ENCODE measurements at places on chromosomes 1 and 21.

- DNase-seq, result no peak
Measured at GRCh38 chr1:155777582-155777981, 79.4 kb downstream of the GON4L start.

DNA sequence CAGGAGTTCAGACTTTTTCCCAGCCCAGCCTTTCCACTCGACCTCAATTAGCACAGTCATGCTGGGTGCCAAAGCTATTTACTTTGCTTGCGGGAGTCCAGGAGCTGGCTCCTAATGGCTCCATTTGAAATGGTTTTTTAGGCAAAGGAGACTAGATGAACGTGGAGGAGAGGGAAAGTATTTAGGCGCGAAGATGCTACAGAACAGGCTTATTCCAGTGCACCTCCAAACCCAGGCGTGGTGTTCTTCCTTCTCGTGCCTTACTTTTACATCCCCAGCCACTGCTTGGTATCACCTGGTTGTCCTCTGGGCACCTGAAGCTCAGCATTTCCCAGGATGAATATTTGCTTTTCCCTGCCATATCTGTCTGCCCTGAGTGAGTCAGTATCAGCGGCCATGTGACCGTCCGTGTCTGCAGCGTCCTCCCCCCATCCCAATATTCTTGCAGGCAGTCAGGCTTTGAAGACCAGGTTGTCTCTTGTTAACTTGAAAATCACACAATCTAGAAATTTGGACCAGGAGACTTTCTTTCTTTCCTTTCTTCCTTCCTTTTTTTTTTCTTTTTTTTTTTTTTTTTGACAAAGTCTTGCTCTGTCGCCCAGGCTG is 198.5 kb downstream of the DYRK1A start:
- no peak for DNase-seq

DNA sequence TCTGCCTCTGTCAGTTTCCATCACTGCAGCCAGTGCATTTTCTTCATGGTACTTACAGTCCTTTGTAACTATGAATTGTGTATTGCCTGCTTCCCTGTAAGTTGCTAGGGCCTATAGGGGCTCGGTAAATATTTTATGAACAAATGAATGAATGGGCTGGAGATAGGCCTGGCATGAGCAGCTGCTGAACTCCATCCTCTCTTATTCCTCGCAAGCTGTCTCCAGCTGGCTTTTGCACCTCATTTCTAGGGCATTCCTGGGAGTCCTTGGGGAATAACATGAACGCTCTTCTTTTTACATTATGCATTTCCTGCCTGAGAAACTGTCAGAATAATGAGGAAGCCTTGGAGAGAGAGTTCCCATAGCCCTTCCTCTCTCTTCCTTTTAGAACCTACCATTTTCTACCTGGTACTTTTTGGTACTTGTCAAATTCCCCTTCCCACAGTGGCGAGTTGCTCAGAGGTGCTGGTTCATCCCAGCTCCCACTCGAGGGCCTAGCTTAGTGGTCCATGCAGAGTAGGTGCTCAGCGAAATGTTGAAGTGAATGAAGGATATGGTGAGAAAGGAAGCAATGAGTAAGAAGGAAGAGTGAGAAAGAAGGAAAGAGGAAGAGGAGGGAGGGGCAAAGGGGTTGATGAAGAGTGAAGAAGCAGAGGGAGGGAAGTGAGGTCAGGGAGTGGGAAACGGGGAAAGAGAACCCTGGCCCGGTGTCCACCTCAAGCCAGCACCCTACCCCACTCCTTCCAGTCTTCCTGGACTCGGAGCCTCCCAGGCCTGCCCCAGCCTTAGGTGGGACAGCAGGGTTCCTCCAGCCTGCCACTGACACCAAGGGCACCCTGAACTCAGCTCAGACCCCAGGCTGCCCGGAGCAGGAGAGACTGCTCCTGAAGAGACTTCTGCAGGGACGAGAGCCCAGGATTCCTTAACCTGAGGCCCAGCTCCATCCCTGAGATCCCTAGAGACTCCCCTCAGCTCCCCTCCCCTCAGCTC is 29.6 kb downstream of the KCNC4 start:
- no peak for DNase-seq

- no peak for DNase-seq
Measured at GRCh38 chr1:151763990-151764389, 694 bp upstream of the MRPL9 start.

- no peak for DNase-seq
Measured at GRCh38 chr1:18297896-18298648, 182.7 kb upstream of the KLHDC7A start.

DNA sequence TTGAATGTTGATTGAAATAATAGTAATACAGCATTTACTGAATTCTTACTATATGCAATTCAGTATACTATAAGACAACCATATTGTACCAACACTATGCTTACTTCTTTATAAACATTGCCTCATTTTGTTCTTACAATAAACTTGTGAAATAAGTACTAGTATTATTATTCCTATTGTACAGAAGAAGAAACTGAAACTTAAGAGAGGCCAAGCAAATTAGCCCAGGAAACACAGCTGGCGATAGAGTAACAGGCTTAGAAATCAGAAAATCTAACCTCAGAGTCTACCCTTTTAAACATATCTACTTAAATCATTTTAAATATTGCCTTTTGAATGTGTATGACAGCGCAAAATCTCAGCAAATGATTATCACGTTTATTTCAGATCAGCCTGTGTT is 41.7 kb downstream of the FASLG start:
- no peak for DNase-seq

DNA sequence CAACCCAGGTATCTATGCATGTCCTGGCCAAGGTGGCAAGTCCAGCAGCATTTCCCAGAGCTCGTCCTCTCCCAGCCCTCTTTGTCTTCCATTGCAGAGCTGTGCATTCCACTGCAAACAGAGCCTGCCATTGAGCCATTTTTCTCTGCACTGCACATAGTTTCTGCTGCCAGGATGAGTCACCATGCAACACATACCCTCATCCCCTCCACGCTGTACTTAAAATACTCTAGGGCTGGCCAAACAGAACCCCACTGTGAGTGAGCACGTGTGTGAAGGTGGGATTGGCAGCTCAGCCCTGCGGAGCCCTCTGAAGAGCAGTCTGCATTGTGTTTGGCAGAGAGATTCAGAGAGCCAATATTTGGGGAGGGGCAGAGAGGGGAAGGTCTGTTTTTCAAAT is 3.9 kb upstream of the ATP1B1 start:
- no peak for DNase-seq

DNA sequence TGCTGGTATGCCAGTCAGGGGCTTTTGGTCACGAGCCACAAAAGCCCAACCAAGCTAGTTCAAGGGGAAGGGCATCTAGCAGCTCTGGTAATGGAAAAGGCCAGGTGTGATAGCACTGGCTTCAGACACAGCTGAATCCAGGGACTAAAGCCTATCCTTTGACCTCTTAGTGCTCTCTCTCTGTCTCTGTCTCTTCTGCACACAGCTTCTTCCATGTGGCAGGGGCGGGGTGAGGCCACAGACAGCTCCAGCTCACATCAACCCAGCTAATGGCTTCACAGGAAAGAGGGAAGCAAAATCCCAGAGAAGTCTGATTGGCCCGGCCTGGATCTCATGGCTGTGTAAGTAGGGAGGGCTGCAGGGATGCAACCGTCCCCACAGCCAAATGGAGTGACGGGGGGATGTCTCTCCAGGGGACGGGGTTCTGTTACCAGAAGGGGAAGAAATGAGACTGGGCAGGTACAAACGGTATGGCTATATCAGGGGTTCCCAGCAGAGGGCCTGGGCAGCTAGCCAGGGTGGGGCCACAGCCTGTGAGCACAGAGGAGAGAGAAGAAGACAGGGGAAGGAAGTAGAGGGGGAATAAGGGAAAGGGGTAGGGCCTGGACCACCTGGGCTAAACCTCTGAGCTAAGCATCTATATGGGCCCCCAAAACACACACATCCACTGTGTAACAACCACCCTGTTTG is 42.4 kb downstream of the FBXO2 start:
- no peak for DNase-seq

- no peak for DNase-seq
Measured at GRCh38 chr1:14392161-14392858, 206.2 kb upstream of the KAZN start.

GRCh38 chr21:20997636-20998455 is at the start of gene NCAM2:
Gene NCAM2 (plus strand): TSS chr21:20998409.
- DNase-seq, result peak; percentile 89

GRCh38 chr1:4394366-4394765 is 260.0 kb upstream of the AJAP1 start:
- no peak for DNase-seq

Data from suppressor macrophage (primary cell).